Progenitor cell of endocrine pancreas (in vitro differentiated cells): ENCODE measurements at places on chromosomes 11 and 22.

DNA sequence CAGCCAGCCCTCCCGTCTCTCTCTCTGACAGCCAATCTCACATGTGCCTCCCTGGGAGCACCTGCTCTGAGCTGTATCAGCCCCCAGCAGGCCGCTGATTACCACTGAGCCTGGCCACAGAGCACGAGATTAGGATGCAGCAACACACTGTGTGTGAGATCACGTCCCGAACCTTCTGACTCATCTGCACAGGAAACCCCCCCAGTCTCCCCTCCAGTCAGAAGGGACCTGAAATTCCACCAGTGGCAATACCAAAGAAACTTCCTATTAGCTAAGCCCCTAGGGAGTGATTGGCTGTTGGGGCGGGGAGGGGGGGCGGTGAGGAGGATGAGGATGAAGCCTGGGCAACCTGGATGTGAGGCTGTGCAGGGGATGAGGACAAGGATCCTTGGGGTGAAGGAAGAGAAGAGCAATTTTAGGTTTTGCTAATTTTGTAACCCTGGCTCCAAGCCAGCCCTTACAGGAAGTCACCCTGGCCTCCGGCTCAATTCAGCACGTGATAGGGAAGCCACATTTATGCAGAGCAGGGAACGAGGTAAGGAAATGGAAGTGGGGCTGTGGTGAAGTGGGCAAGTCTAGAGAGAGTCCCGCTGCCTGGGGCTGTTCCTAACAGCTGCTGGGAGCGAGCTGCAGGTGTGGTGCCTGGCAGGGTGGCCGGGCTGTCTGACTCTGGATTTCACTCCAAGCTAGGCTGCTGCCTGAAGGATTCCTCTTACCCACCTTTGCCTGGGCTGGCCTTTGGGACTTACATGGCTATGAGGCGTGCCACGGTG is 1.9 kb downstream of the SLC43A3 start:
- DNase-seq, result no peak

- no peak for DNase-seq
Measured at GRCh38 chr11:72617080-72617762, 57.0 kb downstream of the PDE2A start.

- DNase-seq, result no peak
Measured at GRCh38 chr22:50027639-50028537, 15.3 kb upstream of the IL17REL start.

DNA sequence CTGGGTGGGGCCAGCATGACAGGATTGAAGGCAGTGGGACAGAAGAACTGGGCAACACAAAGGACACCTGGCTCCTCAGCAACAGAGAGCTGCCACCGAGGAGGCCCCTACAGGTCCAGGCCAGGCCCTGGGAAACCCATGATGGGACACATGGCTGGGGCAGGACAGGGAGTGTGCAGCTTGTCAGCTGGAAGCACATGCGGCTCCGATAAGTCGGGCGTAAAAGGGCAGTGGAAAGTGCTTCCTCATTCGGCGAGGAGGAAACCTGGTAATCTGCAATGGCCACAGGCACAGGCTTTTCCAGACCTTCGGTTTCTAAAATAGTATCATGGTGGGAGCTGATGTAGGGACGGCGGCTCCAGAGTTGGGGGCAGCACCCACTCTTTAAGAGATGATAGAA is 16.5 kb downstream of the GNAZ start:
- no peak for DNase-seq

GRCh38 chr11:107606141-107606540 is 15.2 kb downstream of the ELMOD1 start:
- no peak for DNase-seq

DNA sequence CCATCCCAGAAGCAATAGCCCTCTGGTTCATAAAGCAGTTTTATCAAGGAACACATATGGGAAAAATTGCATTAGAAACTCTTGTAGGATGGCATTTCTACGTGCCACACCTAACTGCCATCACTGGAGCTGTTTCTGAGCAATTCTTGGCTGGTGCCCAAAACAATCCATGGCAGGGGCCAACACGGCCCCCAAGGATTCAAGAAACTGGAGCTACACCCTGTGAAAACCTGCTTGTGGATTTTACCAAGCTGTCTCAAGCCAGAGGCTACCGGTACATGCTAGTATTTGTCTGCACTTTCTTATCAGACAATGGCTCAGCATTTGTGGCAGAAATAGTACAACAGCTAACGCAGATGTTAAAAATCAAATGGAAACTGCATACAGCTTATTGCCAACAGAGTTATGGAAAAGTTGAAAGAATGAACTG is 42.4 kb upstream of the GLYAT start:
- no peak for DNase-seq

DNA sequence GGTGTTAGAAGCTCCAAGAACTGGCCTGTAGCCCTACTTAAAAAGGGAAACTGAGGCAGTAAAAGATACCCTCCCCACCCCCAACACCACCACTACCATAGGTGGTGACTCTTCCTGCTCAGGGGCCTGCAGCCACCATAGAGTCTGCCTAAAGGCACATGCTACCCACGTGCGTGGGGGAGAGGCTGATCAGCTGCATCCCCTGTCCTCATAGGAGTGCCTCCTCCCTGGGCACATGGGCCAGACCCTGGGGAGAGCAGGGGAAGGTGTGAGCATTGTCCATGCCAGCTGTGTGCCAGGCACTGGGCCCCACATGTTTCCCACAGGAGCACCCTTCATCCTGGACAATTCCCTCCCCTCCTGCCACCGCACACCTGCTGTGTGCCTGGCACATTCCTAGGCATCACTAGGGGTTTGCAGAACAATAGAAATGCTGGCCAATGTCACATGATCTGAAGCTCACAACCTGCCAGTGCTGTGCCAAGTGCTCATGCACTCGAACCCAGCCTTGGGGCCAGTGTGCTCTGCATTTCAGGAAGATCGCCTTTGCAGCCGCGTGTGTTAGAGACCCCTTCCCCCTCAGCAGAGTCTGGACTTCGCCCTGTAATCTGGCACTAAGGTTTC is 41.7 kb upstream of the GCAT start:
- DNase-seq, result no peak

DNA sequence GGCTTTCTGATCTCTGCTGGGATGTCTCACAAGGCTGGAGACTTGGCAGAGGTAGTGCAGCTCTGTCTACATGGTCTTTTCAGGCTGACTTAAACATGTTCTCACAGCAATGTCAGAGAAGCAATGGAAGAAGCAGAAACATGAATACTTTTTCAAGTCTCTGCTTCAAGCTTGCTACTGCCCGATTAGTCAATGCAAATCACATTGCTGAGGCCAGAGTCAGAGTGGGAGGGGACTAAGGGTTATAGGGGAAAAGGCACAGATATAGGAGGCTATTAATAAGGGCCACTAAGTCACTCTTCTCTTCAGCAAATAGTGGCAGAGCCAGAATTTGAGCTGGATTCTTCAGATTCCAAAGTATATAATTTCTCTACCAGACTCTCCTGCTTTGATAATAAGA is 390.5 kb downstream of the TMEM135 start:
- DNase-seq, result no peak

- no peak for DNase-seq
Measured at GRCh38 chr22:23152238-23153114, 7.2 kb downstream of the RAB36 start.

GRCh38 chr11:17596310-17596669 is 49.2 kb downstream of the OTOG start:
- no peak for DNase-seq

DNA sequence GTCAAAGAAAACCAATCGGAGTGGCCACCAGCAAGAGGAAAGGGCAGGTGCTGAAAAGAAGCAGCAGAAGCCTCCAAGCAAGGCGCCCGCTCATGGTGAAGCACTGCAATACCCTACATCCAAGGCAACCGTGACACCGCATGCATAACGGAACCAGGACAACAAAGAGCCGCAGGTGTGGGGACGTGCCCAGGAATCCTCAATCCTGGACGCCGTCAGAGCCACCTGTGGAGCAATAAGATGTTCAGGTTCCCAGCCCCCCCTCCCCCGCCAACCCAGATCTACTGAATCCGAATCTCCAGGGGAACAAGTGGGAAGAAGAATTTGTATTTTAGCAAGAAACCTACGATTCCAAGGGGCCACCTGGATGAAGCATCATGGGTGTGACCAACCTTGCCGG is 70.8 kb downstream of the SHANK2 start:
- no peak for DNase-seq

DNA sequence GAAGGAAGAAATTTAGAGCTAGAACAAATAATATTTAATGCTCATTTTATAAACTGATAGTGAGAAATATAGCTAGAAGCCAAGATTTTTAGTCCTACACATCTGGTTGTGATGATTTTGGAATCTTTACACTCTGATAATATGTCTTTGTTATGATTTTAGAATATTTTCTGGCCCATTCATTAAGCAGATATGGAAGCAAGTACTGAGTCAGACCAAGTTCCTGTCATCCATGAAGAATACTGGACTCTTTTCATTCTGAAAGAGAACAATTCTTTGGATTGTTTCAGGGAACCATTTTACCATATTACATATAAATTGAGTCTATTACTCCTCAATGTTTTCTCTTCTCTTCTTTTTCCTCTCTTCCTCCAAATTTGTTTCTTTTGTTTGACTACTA is 227.4 kb downstream of the TMEM135 start:
- DNase-seq, result no peak

GRCh38 chr11:2133241-2134021 is 5.8 kb downstream of the IGF2 start:
- DNase-seq, result no peak

DNA sequence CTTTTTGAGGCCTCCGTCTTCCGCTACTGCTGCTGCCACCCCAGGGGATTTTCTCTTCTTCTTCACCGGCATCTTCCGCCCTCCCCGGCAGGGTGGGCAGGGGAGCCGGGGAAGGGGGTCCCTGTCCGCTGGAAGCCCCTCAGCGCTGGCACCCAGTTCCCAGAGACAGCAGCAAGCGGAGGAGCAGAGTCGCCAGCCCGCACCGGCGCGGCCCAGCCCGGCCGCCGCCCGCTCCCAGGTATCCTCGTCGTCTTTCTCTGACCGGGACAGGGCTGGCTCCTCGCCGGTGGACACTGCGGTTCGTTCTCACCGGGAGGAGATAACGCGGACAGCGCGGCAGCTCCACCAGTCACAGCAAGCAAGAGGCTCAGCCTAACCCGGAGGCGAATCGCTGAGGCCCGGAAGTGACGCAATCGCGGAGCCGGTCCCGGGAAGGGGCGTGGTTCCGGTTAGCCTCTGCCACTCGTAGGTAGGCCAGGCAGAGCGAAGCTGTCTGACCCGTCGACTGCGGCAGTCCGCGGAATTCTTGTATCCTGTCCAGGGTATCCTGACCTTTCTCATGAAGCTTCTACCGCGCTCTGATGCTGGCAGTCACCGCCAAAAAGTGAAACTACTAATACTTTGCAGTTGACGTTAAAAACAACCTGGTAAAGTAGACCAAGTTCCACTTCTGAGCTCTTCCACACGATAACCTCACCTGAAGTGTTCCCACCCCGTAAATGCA is at the start of gene DCUN1D5:
TSS of gene DCUN1D5 (minus strand) at position 360 of the 724 bp plus-strand sequence. CDS start at position 72, 288 bp downstream.
- peak; percentile 91 for DNase-seq

DNA sequence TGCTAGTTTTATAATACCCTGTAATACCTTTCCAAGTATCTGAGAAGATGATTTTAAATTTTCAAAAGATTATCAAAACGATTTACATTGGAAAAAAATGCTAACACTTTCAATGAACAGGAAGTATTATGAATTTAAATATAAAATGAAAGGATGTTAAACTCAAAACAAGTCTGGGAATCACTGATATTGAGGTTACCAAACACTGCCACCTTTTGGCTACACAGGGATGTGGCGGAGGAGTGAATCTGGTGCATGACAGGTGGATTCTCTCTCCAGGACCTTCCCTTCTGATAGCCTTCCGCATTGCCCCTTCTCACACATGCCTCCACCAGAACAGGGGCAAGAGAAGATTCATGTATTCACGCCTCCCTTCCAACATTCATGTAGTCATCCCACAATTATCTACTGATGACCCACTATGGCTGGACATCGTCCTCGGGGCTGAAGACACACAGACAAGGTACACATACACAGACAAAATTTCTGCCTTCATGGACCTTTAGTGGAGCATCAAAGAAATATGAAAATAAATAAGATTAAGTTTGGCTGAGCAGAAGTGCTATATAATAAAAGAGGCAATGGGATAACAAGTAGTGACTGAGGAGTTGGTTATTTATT is 34.7 kb downstream of the ATG16L2 start:
- no peak for DNase-seq

DNA sequence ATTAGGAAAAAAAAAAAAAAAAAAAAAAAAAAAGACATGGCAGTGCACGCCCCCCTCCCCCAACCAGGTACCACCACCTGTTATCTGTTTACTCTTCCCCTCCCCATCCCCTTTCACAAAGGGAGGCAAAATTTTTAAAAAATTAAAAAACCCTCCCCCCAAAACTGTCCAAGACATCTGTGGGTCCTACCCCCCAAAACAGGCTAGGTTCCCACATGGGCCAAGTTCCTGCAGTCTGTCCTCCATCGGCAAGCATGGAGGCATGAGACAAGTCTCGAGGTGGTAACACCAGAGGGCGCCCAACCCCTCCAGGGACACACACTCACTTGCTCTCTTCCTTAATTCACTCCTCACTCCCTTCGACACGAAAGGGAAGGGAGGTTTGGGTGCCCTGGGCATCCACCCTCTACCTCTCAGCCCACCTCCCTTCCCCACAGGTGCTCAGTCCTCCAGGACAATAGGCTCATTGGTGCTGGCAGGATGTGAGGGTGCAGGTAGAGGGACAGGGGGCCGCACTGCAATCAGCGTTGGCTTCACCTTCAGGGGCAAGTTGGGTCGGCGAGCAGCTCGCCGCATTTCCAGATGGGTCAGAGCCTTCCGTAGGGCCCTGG is 2.2 kb upstream of the TUT1 start:
- DNase-seq, result no peak

GRCh38 chr22:21752276-21752675 is 16.7 kb upstream of the YPEL1 start:
- no peak for DNase-seq

DNA sequence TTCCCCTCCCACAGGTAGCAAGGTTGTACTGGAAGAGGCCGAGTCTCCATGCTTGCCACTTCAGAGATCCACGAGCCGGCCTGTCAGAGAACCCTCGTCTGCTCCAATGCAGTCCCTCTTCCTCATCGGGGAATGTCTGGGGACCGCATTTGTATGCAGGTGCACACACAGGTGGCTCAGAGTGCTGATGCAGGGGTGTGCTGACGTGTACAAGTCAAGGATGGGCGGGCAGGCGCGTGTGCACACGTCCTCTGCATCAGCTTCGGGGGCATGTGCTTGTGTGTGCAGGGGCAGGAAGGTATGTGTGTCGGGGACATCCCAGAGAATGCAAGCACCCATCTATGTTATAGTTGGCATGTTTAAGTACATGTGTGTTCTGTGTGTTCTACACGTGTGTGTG is 49.4 kb downstream of the ELFN2 start:
- no peak for DNase-seq

- no peak for DNase-seq
Measured at GRCh38 chr11:107392611-107393010, 65.0 kb downstream of the CWF19L2 start.

- DNase-seq, result no peak
Measured at GRCh38 chr11:37804666-37805065, 1206.6 kb upstream of the RAG2 start.

- DNase-seq, result no peak
Measured at GRCh38 chr11:58330861-58331260, 28.0 kb downstream of the OR5B17 start.
